ENCODE measurements at places on chromosomes 12 and 14.

DNA sequence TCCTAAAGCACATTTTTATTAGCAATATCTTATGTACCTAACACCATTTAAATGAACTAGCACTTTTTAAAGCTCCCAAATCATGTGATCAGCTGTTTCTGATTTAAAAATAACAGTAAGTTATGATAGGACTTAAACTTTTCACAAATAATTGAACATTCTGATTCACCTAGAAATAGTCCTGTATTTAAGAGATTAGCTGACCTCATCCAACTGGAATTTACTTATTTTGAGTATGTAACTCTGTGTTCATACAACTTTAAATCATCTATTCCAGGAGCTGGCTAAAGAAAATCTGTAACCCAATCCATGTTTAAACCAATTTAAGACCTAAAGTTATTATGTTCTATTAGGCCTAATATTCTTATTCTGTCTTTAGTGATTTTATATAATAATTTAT lies 184.3 kb downstream of the CCDC91 start:
- no peak for DNase-seq

DNA sequence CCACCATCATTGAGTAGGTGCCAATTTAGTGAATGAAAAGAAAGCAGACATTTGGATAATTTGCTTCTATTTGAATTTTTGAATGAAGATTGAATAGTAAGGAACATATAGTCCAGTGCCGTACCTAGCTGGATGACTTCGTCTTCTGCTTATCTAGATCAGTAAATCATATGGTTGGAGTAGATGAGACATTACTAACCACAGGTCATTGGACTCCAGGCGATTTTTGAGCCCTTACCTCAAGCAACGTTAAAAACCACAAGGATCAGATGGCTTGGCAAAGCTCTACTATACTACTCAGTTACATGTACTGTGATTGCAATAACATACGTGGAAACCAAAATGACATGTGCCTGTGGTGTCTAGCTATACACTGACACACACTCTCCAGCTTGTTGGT lies 1.7 kb upstream of the SPATS2 start:
- DNase-seq = no peak

- no peak for DNase-seq
Measured at GRCh38 chr12:17456486-17456885, 633.5 kb downstream of the RERGL start.

GRCh38 chr12:106344131-106344530 lies 13.4 kb upstream of the POLR3B start:
- no peak for DNase-seq

GRCh38 chr12:8559676-8560075 lies 19.0 kb upstream of the CLEC4E start:
- DNase-seq = no peak

- no peak for DNase-seq
Measured at GRCh38 chr12:86148071-86148470, 108.1 kb downstream of the MGAT4C start.

DNA sequence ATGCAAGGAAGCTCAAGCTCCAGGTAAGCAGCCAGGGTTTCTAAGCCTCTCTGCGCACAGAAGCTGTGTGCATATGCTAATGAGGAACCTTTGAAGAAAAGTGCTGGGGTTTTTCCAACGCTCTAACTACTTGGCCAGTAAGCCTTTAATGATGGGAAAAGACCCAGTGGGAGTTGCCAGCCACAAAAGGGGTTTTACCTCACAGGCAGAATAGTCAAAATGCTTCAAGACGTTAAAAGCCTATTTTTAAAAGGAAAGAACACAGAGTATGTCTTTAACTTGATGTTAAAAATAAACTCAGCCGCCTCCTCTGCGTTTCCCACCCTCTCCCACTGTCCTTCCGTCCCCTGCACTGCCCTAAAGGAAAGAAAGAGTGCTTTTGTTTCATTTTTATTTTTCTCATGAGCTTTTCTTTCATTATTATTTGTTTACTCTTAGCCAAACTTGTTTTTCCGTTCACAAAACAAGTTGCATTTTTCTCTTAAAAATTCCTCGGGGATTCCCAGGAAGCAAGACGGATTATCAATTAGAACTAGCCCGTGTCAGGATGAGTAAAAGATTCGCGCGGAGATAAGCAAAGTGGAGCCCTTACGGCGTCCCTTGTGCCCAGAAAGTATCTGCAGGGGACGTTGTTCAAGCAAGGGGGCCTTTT lies 209.8 kb upstream of the NUDT4 start:
- DNase-seq = no peak

- no peak for DNase-seq
Measured at GRCh38 chr14:31069343-31069742, 43.2 kb upstream of the STRN3 start.

- DNase-seq = no peak
Measured at GRCh38 chr12:20505056-20505455, 136.7 kb downstream of the PDE3A start.

GRCh38 chr14:105422695-105423487 lies 3.3 kb downstream of the MTA1 start:
- no peak for DNase-seq

GRCh38 chr14:105061428-105062047 lies 3.7 kb downstream of the GPR132 start:
- peak; percentile 55 for DNase-seq

DNA sequence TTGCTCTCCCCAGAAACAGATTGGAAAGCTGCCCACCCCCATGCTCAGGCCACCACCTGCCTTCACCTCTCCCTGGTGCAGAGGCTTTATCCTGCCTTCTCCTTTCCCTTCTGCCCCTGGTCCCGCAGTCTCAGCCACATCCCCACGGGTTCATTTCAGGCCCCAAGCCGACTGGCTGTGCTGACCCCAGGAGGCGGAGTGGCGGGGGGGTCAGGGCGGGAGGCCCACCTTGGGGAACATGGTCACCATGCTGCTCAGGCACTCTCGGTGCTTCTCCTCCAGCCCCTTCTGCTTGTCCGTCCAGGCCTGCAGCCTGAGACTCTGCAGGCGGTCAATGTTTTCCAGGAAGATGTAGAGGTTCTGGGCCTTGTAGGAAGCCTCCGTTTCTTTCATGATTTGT lies 6.9 kb downstream of the FAM186B start:
- DNase-seq = no peak

DNA sequence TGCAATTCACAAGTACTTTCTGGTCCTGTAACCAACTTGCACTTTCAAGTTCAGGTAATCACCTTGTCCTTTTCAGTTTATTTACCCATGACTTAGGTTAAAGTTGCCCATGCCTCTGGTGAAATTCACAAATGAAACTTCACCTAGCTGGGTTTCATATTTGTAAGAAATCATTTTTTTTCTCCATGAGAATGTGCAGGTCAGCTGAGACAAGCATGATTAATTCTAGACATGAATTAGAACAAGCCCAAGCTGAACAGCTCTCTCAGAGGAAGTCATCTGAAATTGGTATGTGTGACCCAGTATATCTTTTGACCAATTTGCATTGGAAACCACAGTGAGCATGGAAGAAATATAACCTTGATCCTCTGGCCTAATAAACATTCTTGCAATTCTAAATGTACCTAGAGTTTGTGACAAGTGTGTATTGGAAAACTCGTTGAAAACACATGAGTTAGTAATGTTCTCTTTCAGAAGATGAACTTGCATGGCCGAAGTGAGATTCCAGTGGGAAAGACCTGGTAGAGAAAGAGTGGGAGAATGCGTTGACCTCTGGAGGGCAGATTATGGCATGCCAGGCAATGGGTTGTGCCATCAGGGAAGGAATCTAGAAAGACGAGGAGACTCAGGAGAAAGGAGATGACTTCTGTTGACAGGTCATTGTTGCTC lies 486.5 kb downstream of the ZFP36L1 start:
- no peak for DNase-seq

GRCh38 chr12:121334513-121335343 lies 17.5 kb downstream of the ANAPC5 start:
- DNase-seq = no peak

- no peak for DNase-seq
Measured at GRCh38 chr12:94811611-94812010, 161.3 kb upstream of the TMCC3 start.

- DNase-seq = peak; percentile 81
Measured at GRCh38 chr12:120534203-120534702, at the start of gene RNF10. Gene RNF10, plus strand, starts transcription at chr12:120534356. Its CDS starts 456 bp downstream, at chr12:120534812.

GRCh38 chr12:75982979-75983660 lies 48.5 kb downstream of the PHLDA1 start:
- DNase-seq = no peak

DNA sequence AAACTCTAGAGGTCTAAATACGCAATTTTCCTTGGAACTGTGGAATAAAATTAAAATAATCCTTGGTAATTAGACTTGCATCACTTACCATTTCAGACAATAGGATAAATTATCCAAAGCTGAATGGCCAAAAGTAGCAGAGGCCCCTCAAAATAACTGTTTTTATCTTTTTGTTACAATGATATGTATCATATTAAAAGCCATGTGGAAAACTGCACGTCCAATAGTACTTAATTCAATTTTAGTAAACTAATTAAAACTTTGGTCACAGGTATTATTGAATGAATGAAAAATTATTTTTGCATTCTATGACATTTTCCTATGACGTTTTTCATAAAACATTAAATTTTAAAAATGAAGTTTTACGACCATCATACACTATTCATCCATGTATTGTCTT lies 98.5 kb downstream of the CDK17 start:
- no peak for DNase-seq

- peak; percentile 39 for DNase-seq
Measured at GRCh38 chr12:76030341-76031080, 1.1 kb downstream of the PHLDA1 start.

DNA sequence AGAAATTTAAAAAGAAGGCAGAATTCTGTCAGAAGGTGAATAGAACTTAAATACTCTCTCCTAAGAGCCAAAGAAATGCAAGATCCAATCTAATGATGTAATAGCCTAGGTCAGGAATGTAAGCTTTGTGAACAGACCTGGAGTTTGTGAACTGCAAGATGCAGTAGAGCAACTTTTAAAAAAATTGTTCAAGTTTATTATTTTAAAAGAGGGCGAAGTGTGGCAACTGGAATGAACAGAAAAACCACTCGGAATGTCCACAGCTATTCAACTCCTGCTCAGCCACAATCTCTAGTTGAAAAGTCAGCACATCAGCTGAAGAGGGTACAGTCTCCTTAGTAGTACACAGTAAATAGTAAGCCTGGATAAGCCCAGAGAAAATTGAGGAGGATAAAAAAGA lies 228.8 kb downstream of the PPFIA2 start:
- DNase-seq = no peak

DNA sequence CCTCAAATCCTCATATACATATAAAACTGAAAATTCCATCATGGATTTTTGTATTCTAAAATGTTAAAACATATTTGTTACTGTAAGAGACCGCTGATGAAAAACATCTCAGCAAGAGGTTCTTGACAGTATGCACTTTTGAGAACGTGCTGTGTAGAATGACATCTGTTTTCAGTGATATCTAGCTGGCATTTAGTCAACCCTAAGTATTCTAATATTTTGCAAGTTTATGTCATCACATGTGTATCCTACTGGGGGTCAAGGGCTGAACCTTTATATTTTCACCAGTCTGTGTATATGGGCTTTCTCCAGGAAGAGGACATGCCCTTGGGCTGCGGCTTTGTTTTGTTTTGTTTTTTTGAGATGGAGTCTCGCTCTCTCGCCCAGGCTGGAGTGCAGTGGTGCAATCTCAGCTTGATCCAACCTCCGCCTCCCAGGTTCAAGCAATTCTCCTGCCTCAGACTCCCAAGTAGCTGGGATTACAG lies 22.0 kb upstream of the YARS2 start:
- no peak for DNase-seq

- no peak for DNase-seq
Measured at GRCh38 chr12:58814036-58814435, 106.3 kb downstream of the LRIG3 start.

- no peak for DNase-seq
Measured at GRCh38 chr12:12774791-12775190, 10.7 kb upstream of the APOLD1 start.

- DNase-seq = peak; percentile 62
Measured at GRCh38 chr12:12072064-12072760, 1.5 kb downstream of the BCL2L14 start.

All from right lobe of liver (tissue), 6 donors.